Fibroblast of mammary gland (primary cell): ENCODE measurements at places on chromosomes 11 and 22.
A peak's percentile ranks its signal among the peaks of the same experiment; 100 is the strongest.

- no peak for DNase-seq
Observed at GRCh38 chr11:116811194-116811593, 11.9 kb downstream of the APOA4 start.

- no peak for DNase-seq
Observed at GRCh38 chr22:19448739-19449421, 1.4 kb upstream of the C22orf39 start.

GRCh38 chr11:111983187-111983986, 41.8 kb upstream of the DLAT start:
- no peak for DNase-seq

DNA sequence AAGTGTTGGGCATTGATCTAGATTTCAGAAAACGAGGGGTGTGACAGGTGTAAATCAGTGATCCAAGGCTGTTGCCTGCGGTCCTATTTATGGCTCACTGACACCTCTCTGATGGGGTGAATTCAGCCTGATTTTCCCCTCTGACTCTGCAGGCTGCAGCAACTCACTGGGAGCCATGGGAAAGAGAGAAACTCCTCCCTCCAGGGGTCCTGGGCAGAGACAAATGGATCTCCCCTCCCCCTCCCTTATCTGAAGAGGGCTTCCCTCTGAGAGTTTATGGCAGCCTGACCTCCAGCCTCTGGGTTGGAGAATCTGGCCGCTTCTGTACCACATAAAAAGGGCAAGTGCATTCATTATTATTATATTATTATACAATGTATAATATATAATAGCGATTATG, 1.8 kb upstream of the PKNOX2 start:
- DNase-seq: no peak

GRCh38 chr11:102791271-102792036, 6.5 kb downstream of the MMP1 start:
- no peak for DNase-seq

GRCh38 chr22:40703736-40704135, 24.5 kb downstream of the MCHR1 start:
- DNase-seq: no peak

DNA sequence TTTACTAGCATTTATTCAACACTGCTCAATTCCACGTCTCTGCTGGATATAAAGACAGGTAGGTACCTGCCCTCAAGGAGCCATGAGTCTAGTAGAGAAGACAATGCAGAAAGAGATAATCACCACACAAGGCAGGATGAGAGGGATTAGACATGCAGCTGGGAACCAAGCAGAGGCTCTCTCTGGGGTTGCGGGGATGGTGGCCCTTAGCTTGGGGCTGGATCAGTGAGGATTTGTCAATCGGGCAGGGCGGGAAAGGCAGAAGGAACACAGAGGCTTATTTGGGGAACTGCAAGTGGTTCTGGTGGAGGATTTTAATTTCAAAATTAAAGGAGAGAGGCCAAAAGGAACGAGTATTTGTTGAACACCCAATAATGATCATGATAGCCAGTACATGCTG, 8.5 kb upstream of the DMC1 start:
- DNase-seq: no peak

DNA sequence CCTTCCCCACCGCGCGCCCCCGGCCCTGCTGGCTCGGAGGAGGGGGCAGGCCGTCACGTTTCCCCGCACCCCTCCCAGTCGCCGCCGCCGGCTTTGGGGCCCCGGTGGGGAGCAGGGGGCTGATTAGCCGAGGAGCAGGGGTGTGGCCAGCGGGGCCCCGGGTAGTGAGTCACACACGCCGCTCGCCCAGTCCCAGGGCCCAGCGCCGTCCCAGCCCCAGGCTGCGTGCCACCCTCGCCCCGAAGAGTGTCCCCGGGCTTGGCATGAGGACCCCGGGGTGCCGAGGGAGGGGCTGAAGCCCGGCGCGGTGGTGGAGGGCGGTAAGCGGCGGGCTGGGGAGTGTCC, 34.4 kb downstream of the PRDM11 start:
- peak; percentile 13 for DNase-seq

DNA sequence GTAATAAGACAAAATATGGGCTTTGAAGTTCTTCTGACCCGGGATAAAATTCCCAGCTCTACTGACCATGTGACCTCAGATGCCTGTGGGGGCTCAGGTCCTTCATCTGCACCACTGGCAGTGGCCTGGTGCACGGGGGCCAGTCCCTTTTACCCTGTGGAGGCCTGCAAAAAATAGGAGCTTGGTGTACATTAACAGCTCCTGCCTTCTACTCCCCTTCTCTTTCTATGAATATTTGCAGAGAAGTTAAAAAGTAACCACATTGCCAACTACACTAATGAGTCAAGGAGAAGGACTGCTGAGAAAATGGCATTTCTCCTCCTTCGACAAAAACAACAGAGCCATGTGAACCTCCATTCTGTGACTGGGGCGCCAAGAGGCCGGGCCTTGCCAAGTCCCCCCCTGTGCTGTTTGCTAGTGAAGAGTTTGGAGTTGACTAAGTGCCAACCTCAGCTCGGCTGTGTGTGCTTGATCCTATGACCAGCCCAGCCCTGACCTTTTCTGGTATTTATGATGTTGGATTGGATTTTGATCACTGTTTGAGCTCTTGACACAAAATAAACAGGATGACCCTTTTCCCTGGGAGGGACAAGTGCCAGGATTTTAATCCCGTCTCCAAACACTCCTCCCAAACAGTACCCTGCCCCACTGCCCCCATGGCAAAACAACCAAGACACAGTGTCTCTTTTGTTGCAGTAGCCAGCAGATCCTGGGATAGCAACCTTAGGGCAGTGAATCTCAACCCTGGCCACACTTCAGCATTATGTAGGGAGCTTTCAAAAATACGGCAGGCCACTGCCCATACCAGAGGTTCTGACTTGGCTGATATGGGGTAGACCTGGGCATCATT, 380.1 kb downstream of the LARGE1 start:
- peak; percentile 33 for DNase-seq

DNA sequence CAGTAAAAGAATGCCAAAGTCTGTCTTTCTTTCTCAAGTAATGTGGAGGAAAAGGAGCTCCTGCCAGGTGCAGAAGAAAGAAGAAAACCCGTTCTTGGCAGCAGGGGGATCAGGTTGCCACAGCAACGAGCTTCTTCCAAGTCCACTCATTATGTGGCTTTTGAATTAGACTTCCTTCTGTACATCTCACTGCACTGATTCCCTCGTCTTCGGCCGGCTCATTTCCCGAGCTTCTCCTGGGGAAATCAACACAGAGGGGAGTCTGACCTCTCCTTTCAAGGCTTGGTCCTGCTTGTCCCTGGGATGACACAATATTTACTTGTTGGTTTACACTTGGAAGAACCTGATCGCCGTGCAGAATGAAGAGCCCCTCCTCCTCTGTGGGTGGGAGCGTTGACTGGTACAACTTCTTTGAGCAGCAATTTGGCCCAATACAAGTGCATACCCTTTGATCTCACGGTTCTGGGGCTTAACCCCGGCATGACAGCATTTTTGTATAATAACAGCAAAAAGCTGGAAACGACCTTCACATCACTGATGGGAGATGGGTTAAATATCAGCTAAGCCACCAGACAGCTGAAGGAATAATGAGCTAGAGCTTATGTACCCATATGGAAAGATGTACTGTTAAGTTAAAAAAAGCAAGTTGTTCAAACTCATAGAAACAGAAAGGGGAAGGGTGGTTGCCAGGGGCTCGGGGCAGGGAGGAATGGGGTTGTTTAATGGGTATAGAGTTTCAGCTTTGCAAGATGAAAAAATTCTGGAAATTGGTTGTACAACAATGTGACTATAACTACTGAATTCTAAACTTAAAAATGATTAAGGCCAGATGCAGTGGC, 35.4 kb downstream of the MCHR1 start:
- DNase-seq: peak; percentile 37

GRCh38 chr11:40797981-40798380, 661.5 kb downstream of the LRRC4C start:
- no peak for DNase-seq

- DNase-seq: no peak
Observed at GRCh38 chr22:37803639-37804351, 3.9 kb upstream of the GCAT start.

- no peak for DNase-seq
Observed at GRCh38 chr11:1913271-1914060, 6.0 kb upstream of the TNNT3 start.

- no peak for DNase-seq
Observed at GRCh38 chr11:5310423-5310822, 8.7 kb upstream of the OR51B4 start.

- DNase-seq: no peak
Observed at GRCh38 chr11:132103021-132103420, 732.6 kb downstream of the NTM start.

GRCh38 chr11:107563702-107564101, 1.8 kb downstream of the ALKBH8 start:
- peak; percentile 71 for DNase-seq

- peak; percentile 54 for DNase-seq
Observed at GRCh38 chr11:1744137-1744886, 6.1 kb downstream of the IFITM10 start.

DNA sequence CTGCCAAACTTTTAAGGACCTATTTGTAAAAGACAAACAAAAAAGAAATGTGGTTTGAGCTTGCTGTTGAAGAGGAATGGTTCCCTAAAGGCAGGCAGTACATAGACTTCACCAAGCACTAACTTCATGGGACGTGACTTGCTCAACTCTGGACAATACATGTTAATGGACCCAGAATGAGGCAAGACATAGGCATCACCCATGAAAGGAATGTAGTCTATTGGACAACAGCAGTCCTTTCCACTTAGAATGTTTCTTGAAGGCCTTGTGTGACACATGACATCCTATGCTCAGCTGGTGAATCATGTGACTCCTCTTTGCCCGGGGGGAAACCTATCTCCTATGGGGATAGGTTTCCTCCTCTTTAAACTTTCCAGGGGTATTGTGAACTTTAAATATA, 246.4 kb upstream of the BLID start:
- DNase-seq: no peak

DNA sequence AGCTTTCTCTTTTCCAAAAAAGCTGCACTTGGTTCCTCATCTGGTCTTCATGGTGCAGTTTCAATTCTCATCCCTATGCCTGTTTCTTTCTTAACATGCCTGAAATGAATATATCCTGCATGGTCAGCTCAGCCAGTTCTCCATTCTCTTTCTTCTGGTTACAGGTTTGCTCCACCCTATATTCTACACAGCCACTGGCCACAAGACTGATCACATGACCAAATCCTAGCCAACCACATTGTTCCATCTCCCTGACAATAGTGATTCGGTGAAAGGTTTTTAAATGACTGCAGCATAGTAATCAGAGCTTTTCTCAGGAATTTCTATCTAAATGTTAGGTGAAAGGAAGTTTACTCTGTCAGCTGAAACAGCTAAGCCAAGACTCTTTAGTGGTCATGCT, 891.4 kb downstream of the METTL15 start:
- DNase-seq: no peak

DNA sequence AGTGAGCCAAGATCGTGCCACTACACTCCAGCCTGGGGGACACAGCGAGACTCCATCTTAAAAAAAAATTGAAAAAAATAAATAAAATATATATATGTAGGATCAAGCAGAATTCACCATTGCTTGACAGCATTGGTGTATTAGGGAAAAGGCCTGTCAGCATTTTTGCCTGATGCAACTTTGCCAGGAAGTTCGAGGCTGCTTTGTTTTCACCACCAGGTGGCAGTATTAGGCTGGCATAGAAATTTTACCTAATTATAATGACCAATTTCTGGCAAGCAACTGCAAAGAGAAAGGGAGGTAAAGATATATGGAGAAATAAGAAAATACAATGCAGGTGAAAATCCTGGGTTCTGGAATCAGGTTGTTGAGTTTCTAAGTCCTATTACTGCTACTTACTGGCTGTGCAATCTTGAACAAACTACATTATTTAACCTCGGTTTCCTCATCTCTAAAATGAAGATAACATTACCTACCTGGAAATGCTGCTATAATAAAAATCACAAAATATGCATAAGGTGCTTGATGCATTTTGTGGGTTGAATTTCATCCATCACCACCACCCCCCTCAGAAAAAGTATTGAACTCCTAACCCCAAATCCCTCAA, 24.7 kb downstream of the LAYN start:
- DNase-seq: peak; percentile 78

- peak; percentile 16 for DNase-seq
Observed at GRCh38 chr11:10990160-10990559, 132.3 kb upstream of the ZBED5 start.

- DNase-seq: no peak
Observed at GRCh38 chr11:117019871-117020270, 78.4 kb downstream of the SIK3 start.

DNA sequence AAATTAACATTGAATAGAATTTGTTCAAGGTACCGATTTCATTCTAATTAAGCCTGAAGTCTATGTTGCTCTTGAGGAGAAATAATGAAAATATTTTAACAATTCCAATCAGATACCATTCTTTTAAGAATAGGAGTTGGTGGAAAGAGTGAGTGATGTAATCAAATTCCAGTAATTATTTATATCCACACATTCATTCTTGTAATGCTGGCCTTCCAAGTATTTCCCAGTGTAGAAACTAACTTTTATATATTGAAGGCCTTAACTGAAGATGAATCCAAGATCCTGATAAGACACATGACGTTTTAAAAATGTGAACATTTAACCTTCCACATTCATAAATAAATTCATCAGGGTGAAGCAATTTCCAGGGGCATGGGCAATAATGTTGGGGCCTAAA, 36.6 kb upstream of the PAX6 start:
- no peak for DNase-seq

DNA sequence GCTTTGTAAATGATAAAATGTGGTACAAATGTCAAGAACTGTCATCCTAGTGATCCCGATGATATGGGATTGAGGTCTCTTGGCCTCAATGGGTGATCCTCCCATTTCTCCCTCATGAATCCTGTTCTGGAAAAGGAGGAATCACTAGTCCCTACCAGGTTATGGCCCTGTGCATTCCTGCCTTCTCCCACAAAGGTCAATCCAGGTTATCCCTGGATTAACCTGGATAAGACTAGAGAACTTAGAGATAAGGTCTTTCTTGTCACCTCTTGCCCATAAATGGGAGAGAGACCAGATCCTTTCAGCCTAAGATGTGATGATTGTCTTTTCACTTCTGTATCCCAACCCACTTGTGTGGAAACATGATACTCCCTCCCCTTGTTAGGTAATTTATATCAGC, 396.7 kb downstream of the BUD13 start:
- no peak for DNase-seq

DNA sequence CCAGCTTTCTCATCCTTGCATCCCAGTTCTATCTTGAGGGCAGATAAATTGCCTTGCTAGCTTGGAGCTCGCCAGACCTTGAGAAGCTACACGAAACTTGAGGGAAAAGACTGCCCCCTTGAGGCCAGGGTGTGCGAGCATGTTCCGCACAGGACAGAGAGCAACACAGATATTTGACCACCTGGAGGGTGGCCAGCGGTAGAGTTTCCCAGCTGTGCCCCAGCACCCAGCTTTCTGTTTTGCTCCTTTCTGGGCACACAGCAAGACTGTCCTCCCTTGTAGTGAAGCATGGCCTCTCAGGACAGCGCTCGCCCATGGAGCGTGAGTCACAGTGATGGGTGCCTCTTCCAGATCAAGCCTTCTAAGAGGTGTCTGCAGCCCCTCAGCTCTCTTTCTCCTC, 23.5 kb downstream of the SPATA19 start:
- peak; percentile 6 for DNase-seq

- DNase-seq: no peak
Observed at GRCh38 chr22:24009227-24010017, 1.7 kb upstream of the CABIN1 start.

GRCh38 chr11:72848846-72849466, 34.7 kb downstream of the ATG16L2 start:
- peak; percentile 57 for DNase-seq
